ENCODE measurements at places on chromosomes 6 and 20.

DNA sequence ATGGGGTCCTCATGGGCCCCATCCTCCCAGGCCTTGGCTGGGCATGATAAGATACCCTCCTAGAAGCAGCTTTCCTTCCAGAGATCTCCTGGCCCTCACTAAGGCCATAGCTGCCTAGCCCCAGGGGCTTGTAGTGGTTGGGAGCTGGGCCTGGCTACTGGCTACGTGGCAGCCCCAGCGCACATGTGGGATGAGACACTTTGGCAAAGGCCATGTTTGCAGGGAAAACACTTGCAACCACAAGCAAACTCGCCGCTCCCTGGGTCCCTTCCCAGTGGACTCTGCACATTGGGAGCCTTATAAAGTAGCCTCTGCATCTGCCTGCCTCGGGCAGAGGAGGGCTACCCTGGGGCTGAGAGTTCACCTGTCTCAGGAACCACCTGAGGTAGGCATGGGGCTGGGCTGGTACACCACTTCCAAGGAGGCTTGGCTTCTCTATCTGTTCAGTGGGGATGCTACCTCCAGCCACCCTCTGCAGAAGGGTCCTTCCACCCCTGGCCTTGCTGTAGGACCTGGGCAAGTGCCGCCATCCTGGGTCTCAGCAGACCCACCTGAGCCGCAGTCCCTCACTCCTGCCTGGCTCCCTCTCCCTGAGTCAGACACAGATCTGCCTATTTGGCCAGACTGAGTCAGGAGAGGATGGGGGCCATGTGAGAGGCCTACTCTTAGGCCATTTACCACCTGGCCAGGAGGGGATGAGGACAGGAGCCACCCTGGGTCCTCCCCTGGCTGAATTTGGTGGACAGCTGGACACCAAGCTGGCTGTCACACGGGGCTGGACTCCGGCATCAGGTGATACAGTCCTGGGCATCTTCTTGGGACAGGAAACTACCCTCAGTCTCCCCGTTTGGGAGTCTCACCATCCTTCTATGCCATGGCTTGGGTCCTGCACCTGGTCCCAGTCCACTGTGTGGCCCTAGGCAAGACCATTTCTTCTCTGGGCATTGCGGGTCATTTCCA, at the start of gene BPIFB2:
Gene BPIFB2, plus strand, starts transcription at position 329 of the 960 bp plus-strand sequence. CDS start 871 bp downstream, outside the sequence.
- no peak for DNase-seq

DNA sequence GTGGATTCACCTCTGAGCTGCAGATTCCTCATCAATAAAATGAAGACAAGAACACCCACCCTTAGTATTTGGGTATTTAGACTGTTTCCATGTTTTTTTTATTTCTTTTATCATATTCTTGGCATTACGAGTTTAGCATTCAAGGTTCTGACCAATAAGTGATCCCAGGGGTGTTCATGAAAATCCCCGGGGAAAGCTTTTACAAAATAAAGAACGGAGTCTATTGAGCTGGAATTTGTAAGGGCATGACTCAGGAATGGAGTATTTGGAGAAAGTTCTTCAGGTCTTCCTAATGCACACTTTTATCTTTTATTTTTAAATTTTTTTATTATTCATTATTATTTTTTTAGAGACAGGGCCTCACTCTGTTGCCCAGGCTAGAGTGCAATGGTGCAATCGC, 19.4 kb upstream of the TOX2 start:
- DNase-seq = no peak

GRCh38 chr6:5968817-5969734, 37.6 kb downstream of the NRN1 start:
- no peak for DNase-seq

- DNase-seq = no peak
Observed at GRCh38 chr6:101090281-101090680, 209.2 kb upstream of the ASCC3 start.

GRCh38 chr20:21693322-21693721, 12.1 kb upstream of the PAX1 start:
- no peak for DNase-seq

DNA sequence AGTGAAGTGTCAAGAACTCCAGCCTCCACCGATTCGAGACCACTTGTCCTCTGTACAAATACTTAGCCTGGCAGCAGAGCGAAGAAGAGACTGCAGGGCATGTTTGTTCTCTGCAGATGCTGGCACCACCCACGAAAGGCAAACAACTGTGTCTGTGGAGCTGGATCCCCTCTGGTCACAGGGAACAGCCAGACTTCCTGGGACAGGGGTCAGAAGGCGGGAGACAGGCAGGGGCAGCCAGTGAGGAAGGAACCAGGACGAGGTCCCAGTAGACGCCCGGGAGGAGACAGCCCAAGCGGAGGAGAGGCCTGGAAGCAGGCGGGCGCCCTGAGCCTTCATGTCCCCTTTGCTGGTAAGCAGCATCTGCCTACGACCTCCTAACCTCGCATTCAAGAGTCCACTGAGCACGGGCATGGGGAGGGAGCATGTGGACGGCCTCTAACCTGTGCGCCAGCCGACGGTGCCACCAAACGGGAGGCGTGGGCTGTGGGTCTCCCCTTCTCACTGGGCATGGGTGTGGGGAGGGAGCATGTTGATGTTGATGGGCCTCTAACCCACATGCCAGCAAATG, 265.5 kb downstream of the DLL1 start:
- no peak for DNase-seq

DNA sequence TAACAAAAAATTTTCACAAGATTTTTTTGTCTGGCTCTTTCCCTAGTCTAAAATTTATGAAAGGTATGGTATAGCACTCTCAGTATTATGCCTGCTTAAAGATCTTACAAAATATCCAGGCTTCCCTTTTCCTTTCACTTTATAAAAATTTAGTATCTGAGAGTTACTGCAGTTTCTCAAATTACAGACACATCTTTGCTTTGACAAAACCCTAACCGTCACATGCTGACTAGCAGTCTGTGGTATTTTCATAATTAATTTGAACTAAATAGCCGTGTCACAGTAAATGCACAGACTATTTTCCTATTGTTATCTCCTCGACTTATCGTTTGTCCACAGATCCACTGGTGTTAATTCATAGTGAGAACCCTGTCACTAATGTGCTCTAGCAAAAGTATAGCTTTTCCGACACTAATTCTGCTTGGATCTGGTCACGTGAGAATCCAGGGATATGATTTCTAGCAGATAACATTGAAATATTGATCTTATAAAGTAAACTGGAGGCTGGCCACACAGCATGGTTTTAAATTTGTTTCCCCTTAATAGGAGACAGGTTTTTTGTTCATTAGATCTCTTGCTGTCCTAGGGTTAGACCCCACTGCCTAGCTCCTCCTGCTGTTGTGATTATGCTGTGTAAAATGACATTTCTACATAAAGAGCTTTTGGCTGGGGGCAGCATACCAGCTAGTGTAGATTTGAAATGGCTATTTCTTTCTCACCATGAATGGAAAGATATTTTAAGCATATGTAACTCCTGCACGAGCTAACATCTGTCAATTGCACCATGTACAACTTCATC, 340.6 kb upstream of the SASH1 start:
- no peak for DNase-seq

DNA sequence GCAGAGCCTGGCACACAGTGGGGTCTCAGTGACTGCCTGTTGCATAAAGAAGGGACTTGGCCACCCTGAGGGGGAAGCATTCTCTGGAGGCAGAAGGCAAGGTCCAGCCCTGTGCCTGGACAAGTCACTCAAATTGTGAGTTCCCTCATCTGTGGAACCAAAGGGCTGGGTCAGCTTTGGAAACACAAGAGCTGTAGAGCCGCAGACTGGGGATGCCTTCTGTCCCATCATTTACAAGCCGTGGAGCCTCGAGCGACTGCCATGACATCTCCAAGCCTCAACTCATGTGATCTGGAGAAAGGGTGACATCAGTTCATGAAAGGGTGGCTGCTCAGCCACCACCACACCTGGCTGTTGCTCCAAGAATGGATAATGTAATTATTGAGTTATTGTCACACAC, 20.4 kb upstream of the SIRPD start:
- DNase-seq = no peak

DNA sequence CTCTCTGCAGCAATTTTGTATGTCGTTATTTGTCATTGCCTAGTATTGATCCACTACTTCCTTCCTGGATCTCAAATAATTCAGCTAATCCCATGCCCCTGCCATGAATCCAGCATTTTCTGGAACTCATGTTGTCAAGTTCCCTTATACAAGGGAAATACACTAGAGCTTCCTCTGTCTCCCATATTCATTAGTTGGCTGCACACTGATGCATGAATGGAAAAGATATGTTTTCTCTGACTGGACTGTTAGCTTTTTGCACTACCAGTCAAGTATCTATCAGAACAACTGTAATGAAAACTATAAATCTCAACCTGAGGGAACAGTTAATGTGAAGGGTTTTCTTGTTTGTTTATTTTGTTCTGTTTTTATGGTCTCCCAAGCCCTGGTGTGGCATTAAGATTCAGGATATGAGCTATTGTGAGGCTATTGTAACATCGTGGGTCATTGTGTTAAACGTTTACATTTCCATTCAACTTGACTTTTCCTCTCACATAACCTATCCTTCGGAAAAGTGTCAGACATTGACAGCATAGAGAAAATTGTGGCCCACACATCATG, 102.5 kb upstream of the FAM8A1 start:
- no peak for DNase-seq

DNA sequence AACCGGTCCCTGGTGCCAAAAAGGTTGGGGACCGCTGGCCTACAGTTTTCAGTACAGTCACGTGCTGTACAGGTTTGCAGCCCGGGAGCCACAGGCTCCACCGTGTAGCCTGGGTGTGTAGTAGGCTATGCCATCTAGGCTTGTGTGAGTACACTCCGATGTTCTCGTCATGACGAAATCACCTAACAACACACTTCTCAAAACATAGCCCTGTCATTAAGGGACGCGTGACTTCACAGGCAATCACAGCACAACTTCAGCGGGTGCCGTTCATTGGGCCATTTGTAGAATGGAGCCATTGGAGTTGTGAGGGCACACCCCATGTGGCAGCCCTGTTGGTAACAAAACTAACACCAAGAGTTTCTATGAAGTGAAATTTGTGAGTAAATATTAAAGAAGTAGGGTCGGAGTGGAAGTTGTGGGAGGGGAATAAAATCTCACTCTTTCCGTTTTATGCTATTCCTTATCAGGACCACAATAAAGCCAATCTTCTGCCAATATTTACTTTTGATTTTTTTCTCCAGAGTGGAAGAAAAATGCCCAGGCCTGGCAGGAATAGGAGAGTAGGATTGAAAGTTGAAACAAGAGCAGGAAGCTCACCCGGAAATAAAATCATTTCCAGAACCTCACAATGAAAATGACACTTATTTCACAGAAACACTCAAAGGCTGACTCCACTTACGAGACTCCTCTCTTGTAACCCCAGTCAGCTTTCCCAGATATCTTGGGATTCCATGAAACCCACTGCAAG, 63.7 kb upstream of the PTPN1 start:
- no peak for DNase-seq

DNA sequence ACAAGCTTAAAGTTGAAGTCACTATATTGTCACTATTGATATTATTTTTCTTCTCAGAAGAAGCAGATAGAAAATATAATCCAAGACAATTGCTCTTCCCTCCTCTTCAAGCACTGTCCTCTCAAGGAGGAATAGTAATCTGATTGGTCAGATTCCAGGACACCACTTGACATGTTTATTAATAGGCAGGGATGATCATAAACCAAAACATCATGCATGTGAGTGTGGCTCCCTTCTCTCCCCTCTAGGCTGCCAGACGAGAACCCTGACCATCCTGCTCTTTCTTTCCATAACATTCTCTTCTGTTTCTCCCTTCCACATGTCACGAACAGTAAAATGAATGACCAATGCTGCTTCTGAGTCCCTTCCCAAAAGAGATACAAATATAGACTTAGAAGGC, 7.5 kb downstream of the ATG5 start:
- no peak for DNase-seq

- DNase-seq = no peak
Observed at GRCh38 chr6:138450445-138450844, 46.4 kb downstream of the HEBP2 start.

All from omental fat pad (tissue), 4 donors.